ENCODE measurements at places on chromosomes 5 and 9.
A peak's percentile ranks its signal among the peaks of the same experiment; 100 is the strongest.

- no peak for DNase-seq
Observed at GRCh38 chr5:56827049-56827448, 11.7 kb downstream of the MAP3K1 start.

- no peak for DNase-seq
Observed at GRCh38 chr5:123264394-123264793, 158.8 kb downstream of the CEP120 start.

DNA sequence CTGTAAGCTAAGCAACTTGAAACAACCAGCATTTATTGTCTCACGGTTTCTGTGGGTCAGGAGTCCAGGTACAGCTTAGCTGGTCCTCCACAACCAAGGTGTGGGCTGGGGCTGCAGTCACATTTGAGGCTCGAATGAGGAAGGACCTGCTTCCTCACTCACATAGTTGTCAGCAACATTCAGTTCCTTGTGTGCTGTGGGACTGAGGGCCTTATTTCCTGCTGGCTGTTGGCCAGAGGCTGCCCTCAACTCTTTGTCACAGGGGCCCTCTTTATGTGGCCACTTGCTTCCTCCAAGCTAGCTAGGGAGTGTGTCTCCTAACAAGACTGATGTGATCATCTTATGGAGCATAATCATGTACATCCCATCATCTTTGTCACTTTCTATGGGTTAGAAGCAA lies 29.2 kb upstream of the SEMA4D start:
- DNase-seq, result peak; percentile 29

GRCh38 chr5:15752663-15753285 lies 252.8 kb downstream of the FBXL7 start:
- no peak for DNase-seq

GRCh38 chr9:133943781-133944745 lies 48.1 kb downstream of the VAV2 start:
- no peak for DNase-seq

DNA sequence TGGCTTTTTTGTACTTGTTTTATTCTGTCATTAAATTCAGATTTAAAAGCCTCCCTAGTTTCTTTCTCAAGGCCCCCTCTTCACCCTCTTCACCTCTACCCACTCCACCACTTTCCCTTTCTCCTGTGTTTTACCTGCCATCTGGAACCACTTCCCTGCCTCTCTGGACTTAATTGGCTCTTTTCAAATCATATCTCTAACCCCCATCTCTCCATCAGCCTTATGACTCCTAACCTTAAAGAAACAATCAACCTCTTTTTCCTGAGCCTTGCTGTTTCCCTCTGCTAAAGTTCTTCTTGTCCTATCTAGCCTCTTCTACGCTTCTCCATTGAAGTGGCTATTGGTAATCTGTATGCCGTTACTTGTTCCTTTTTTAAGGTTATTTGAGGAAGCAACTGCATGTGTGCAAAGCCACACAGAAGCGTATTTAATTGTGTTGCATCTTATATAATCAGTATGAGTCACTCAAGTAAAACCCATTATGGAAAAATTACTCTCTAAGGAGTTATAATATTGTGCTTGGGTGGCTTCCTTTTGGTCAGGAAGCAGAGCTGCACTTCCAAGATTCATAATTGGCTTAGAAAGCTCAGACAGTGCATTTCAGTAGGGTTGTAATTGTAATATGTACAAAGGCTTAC lies 653.6 kb upstream of the ITGA1 start:
- DNase-seq, result no peak

Measured in stimulated activated CD8-positive, alpha-beta memory T cell treated with anti-CD3 and anti-CD28 coated beads, Interleukin-4, amount 100 ng/mL, for 48 hours (primary cell).